ENCODE measurements at places on chromosomes 4 and X.

DNA sequence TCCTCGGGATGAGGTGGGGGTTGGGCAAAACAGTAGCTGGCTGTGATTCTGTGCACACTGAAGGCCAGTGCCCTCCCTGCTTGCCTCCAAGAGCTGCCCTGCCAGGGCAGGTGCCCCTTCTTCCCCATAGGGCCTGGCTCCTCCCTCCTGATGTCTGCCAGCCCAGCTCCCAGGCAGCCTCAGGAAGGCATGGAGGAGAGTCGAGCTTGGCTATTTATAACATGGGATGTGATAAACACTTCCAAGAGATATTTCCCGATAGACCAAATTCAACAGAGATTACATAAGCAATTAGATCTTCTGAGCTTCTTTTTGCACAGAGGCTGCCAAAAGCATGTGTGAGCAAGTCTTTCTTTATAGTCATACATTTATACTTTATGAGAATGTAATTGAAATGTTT is 45.3 kb upstream of the PJA1 start:
- no peak for DNase-seq

- no peak for DNase-seq
Observed at GRCh38 chrX:123153846-123154335, 30.2 kb upstream of the GRIA3 start.

- no peak for DNase-seq
Observed at GRCh38 chr4:47827343-47828047, 10.4 kb downstream of the CORIN start.

DNA sequence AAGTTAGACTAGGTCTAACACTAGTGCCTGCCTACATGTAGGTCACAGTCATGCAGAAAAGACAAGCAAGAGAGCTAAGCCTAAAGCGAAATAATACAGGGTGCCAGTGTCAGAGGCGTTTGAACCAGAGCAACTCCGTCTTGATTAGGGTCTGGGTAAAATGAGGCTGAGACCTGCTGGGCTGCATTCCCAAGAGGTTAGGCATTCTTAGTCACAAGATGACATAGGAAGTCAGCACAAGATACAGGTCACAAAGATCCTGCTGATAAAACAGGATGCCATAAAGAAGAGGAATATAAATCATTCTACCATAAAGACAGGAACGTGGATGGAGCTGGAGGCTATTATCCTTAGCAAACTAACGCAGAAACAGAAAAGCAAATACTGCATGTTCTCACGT is 120.9 kb downstream of the BEND2 start:
- DNase-seq, result no peak

- DNase-seq, result peak; percentile 34
Observed at GRCh38 chrX:150446151-150446550, 83.0 kb downstream of the MAMLD1 start.

DNA sequence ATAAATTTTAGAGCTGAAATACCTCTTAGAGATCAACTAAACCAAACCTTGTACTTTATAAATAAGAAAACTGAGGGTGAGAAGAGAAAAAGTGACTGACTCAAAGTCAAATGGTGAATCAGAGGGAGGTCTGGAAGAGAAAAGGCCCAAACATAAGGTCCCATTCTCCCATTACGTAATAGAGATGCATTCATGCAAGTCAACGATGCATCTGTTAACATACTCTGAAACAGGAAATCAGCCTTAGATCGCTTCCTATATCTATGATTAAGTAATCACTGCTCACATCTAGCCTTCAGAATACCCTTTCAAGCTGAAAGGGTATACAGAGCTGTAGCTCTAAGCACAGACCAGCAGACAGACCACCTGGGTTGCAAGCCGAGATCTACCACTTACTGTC is 6.5 kb downstream of the RNF150 start:
- DNase-seq, result no peak

- peak; percentile 85 for DNase-seq
Observed at GRCh38 chr4:87220094-87220822, at the start of gene KLHL8. Gene KLHL8 (minus strand): TSS chr4:87220618. CDS start chr4:87195539, 25,079 bp downstream.

GRCh38 chr4:55668449-55668848 is 32.4 kb upstream of the NMU start:
- DNase-seq, result no peak

GRCh38 chr4:142351958-142352357 is 494.1 kb downstream of the INPP4B start:
- no peak for DNase-seq
